ENCODE measurements at places on chromosomes 4 and X.
A peak's percentile ranks its signal among the peaks of the same experiment; 100 is the strongest.

DNA sequence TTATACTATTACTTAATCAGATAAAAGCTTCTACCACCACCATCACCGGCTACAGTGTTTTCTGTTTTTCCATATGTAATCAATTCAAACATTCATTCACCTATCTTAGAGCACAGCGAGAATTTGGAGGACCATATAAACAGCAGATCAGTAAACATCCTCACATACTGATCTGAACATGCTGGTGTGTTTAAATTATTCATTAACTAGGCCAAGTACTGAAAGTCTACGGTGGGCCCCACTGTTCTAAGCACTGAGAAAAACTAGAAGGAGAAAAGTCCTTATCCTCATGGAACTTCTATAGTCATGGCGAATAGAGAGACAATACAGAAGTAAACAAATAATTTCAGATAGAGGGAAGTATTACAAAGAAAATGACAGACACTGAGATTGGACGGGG, 176.6 kb downstream of the NR3C2 start:
- DNase-seq = no peak

DNA sequence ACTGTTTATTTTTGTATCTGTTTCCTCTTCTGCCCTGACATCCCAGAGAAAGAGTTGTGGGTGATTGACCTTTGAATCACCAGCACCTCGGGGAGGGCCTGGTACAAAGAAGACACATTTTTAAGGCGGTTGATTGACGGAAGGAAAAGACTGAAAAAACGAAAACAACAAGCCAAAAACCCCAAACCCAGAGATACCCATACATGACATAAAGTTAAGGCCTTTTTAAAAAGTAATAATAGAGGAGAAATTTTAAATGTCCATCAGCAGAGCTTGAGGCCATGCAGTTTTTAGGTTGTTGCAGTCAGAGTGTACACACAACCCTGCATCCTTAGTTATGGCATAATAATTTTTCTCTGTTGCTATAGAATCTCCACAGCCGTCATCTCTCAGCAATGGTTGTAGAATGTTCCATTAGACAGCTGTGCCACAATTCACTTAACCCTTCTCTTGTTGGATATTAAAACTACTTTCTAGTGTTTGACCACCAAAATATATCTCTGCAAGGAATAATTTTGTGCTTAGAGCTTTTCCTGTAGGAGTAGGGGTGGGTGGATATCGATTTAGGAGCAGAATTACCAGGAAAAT, 110.2 kb downstream of the GNL3L start:
- DNase-seq = no peak

- DNase-seq = no peak
Measured at GRCh38 chr4:182155806-182156205, 87.4 kb upstream of the TENM3 start.

- DNase-seq = no peak
Measured at GRCh38 chr4:138666366-138666765, 349.2 kb upstream of the NOCT start.

- DNase-seq = peak; percentile 14
Measured at GRCh38 chrX:29419774-29420553, 795.4 kb upstream of the MAGEB2 start.

DNA sequence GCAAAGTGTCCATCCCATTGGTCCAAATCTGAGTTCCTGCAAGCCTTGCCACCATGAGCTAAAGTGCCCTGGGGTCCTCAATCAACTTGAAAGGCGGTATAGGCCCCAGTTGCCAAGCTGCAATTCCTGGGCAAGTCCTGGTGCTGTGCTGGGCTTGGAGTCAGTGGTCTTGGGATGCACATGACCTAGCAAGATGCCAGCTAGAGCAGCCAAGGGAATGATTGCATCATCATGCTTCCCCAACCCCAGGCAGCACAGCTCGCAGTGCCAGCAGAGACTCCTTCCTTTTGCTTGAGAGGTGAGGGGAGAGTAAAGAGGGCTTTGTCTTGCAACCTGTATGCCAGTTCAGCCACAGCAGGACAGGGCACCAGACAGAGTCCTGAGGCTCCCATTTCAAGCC, 50.5 kb downstream of the KCNIP4 start:
- no peak for DNase-seq

- peak; percentile 36 for DNase-seq
Measured at GRCh38 chrX:110087485-110088356, 84.8 kb downstream of the TMEM164 start.

DNA sequence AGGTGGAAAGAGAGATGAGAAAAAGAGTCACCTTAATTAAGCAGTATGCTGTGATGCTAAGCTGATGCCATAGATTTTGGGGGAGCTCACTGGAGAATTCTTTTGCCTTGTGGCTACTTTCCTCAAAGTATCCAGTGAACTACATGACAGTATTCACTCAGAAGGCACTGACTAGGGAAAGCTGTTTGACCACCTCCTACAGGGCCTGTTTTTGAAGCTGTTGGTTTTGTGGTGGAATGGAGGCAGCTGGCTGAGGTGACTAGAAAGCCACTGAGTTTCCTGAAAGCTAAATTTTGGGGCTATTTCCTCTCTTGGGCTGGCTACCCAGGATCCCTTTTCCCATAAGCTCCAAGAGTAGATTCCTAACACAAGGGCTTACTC, 124.8 kb upstream of the EOLA2 start:
- no peak for DNase-seq

- peak; percentile 11 for DNase-seq
Measured at GRCh38 chrX:11427453-11428071, 134.3 kb downstream of the AMELX start.
